Fibroblast of the aortic adventitia (primary cell): ENCODE measurements at places on chromosomes 13 and 19. TPM values are rescaled to one million over a fixed set of nuclear protein-coding genes. Genes with fewer than 3 reads are reported as not detected.

The KANK3 gene
- 0.09 and 0.16 TPM in 2 replicates for total RNA-seq

The RNF225 gene
- not detected in 2 replicates for total RNA-seq

The RFPL4AL1 gene
- not detected in 2 replicates for total RNA-seq

The ZBTB32 gene
- not detected in 2 replicates for total RNA-seq

The NUMBL gene
- 51.4 and 251 TPM in 2 replicates for total RNA-seq

The LENG9 gene
- 3.7 and 4.9 TPM in 2 replicates for total RNA-seq

GRCh38 chr13:21047087-21047486 is 14.3 kb downstream of the LATS2 start:
- no peak for DNase-seq

DNA sequence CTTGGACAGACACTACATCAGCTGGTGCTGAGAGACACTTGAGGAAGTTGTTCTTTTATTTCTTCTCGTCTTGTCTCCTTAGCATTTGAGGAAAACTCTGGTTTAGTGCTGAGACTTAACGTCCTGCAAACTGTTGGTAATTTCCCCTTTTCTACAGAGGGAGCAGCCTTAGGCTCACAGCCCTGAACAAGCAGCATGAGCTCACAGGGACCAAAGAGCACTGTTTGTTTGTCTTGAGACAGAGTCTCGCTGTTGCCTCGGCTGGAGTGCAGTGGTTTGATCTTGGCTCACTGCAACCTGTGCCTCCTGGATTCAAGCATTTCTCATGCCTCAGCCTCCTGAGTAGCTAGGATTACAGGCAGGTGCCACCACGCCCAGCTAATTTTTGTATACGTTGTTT is 5.5 kb downstream of the ZNF805 start:
- no peak for DNase-seq

GRCh38 chr13:35475960-35476943 is at the start of gene MAB21L1:
Gene MAB21L1 (minus strand): TSS chr13:35476689. CDS start chr13:35476138, 551 bp downstream.
- peak; percentile 53 for DNase-seq

DNA sequence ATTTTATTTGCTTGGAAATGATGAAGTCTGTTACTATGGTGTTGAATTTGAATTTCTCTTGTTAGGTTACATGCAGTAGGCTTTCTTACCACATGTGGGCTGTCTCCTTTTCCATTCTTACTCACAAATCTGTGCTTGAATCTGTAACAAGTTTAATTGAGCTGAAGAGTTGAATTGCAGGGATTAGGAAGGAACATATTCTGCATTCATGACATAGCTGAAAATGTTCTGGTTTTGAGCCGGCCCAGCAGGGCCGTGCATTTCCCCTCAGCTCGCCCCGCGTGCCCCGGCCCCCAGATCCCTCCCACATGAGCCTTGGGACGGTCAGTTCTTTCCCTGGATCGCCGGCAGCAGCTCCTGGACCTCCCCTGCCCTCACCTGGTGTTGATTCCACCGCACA is 28.1 kb downstream of the TFDP1 start:
- DNase-seq, result no peak

- DNase-seq, result no peak
Observed at GRCh38 chr13:72521940-72522661, 205.3 kb downstream of the MZT1 start.

DNA sequence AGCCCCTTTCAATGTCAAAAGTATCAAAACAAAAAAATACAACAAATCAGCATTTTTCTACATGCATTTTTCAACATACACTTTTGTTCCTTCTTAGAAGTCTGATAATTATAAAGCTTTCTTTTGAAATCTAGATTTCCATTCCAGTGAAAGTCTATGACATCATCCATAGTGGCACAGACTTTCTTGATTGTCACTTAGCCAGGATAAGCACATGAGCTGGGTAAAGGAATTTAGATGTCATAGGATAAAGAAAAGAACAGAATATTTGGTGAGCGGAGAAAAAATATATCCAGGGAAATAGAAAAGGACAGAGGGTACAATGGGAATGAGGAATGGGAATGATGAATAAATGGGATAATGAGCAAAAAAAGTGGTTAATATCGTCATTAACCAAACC is 15.1 kb upstream of the TRPC4 start:
- no peak for DNase-seq

GRCh38 chr13:105334211-105334610 is 1201.3 kb downstream of the EFNB2 start:
- DNase-seq, result peak; percentile 40

DNA sequence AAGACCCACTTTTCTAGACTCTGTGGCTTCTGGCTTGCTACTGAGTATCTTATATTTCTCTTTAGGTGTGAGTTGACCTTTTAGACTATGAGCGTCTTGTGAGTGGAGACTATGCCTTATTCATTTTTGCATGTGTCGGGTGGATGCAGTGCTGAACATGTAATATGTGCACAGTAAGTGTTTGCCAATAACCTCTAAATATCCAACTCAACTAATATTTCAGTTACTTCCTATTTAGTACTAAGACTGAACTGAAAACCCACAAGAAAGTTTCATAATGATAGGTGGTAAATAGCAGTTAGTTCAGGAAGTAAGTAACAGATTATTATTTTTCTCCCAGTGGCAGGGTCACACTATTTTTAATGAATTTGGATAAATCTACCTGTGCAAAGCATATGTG is 269.3 kb downstream of the KCNRG start:
- no peak for DNase-seq

GRCh38 chr13:113813749-113814434 is 50.0 kb downstream of the GAS6 start:
- peak; percentile 65 for DNase-seq

- no peak for DNase-seq
Observed at GRCh38 chr13:41561170-41561569, 103.8 kb downstream of the RGCC start.

GRCh38 chr13:21149568-21149967 is 26.8 kb downstream of the SKA3 start:
- no peak for DNase-seq

DNA sequence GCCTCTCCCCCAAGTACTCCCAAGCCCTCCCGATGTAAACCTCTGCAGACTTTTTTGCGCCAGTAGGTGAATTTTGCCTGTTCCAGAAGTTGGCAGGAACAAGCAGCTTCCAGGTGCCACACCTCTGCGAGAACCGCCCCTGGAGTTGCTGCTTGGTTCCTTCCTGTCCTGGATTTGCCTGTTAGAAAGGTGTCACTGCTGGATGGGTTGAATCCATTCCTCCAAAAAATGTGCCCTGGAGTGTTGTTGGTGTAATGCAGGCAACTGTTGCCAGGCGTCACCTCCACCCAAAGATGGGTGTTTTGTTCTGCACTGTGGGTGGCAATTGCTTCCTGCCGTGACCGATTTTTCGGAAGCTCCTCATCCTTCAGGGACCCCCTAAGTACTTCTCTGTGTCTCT is 5.7 kb downstream of the PGPEP1 start:
- no peak for DNase-seq

- DNase-seq, result no peak
Observed at GRCh38 chr19:28556371-28556770, 656.6 kb downstream of the UQCRFS1 start.

GRCh38 chr19:33524024-33524664 is 2.6 kb upstream of the PEPD start:
- no peak for DNase-seq

DNA sequence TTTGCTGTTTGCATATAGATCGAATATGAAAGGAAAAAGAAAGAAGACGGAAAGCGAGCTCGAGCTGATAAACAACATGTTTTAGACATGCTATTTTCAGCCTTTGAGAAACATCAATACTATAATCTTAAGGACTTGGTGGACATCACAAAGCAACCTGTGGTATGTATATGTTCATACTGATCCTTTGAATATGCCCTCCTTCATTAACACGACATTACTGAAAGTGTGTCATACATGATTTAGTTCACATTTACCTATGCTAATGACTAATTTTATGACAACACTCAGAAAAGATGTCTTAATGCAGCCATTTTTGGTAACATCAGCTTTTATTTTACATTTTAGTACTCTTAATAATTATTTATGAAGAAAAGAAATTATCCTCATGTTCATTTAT is 66.4 kb upstream of the KCTD4 start:
- DNase-seq, result no peak

DNA sequence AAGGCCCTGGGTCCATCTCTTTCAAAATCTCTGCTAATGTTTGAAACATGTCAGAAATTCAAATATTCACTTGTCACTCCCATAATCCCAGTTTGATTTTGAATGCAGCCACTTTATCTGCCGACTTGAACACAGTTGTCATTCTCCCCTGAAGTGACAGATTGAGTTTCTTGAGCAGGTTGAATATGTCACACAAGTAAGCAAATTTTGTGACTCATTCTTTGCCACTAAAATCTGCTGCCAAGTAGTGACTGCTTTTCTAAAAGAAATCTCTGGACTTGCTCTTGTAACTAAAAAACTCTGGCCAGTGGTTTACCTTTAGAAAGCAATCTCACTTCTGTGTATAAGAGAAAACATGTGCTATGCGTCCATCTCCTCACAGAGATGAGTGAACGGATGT is 357.1 kb downstream of the LMO7 start:
- no peak for DNase-seq

GRCh38 chr19:20423381-20424197 is 142.0 kb downstream of the ZNF737 start:
- DNase-seq, result peak; percentile 45

- peak; percentile 40 for DNase-seq
Observed at GRCh38 chr19:36605101-36605876, at the start of gene ZNF382. Gene ZNF382 (plus strand): TSS chr19:36605313. CDS start chr19:36609915, 4,602 bp downstream.

DNA sequence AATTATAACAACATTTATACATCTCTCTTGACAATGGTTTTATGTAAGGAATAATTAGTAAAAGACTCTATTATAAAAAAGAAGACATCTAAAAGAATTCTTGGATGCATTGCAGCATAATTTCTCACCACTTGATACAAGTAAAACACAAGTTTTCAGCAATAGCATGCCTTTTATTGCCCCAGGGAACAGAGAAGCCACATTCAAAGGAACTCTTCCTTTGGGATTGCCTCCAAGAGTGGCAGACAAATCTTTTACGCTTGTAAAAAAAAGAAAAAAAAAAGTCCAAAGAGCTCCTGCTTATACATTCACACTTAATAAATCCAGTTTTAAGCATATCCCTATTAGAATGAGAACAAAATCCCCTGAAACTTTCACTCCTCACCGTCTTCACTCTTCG is 2357.8 kb upstream of the PCDH20 start:
- DNase-seq, result no peak

DNA sequence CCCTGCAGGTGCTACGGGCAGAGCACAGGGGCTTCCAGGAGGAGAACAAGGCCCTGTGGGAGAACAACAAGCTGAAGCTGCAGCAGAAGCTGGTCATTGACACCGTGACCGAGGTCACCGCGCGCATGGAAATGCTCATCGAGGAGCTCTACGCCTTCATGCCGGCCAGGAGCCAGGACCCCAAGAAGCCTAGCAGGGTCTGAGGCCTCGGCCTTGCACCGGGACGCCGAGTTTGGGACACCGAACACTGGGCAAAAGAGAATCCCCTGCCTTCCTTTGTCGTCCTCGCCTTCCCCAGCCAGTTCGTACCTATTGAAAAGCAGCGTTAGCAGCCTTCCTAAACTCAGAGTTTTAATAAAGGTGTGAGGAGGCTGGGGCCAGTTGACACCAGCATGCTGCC is 12.1 kb downstream of the CBY2 start:
- DNase-seq, result no peak
